ENCODE measurements at places on chromosomes 13 and 19.
A peak's percentile ranks its signal among the peaks of the same experiment; 100 is the strongest.

GRCh38 chr19:49802836-49803528 is 10.1 kb downstream of the FUZ start:
- DNase-seq, result no peak

DNA sequence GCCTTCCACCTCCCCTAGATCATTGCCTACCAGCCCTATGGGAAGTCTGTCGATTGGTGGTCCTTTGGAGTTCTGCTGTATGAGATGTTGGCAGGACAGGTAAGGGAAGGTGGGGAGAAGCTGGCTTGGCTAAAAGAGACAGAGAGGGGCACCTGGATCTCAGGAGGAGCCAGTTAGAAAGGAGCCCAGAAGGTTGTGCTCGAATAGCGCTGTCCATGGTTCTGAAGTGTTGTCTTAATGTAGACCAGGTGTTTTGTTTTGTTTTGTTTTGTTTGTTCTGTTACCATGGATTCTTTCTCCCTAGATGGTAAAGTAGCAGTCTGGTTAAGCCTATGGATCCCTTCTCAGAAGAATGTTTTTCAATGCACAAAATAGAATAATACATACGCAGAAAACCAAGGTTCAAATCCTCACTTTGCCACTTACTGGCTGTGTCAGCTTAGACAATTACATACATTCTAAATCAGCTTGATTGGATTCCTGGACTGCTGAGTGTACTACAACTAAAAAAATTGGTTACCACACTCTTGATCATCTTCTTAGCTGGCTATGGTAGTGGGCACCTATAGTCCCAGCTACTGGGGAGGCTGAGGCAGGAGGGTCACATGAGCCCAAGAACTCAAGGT is 5.9 kb upstream of the CACNG7 start:
- DNase-seq, result no peak

DNA sequence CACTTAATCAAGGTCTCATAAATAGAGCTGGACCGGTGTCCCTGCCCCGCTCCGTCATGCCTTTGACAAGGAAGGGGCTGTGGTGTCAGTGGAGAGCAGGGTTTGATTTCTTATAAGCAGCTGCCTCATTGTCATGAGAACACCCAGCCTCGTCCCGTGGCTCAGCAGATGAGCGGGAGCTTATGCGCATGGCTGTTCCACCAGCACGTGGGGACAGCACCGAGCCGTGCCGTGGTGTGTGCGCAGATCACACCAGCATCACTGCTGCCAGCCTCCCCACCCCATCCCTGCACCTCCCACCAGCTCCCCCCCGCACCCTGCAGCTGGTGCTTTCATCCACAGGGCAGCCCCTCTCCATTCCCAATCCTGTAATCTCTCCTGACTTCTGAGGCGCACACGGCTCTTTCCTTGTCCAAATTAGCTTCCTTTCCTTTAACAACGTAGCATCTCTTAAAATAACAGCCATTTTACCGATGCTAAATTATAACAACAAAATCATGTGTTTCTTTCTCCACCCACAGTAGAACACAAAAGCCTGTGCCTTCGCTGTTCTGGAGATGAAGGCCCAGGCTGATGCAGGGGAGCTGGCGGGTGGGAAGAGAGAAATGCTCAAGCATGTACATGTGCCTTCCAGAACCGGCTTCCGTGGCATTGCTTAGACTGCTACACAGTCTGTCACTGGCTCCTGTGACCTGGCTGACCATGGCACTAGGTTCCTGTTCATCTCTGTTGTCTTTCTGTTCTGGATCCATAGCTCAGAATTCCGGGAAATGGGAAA is 96.8 kb downstream of the RAB20 start:
- DNase-seq, result no peak

DNA sequence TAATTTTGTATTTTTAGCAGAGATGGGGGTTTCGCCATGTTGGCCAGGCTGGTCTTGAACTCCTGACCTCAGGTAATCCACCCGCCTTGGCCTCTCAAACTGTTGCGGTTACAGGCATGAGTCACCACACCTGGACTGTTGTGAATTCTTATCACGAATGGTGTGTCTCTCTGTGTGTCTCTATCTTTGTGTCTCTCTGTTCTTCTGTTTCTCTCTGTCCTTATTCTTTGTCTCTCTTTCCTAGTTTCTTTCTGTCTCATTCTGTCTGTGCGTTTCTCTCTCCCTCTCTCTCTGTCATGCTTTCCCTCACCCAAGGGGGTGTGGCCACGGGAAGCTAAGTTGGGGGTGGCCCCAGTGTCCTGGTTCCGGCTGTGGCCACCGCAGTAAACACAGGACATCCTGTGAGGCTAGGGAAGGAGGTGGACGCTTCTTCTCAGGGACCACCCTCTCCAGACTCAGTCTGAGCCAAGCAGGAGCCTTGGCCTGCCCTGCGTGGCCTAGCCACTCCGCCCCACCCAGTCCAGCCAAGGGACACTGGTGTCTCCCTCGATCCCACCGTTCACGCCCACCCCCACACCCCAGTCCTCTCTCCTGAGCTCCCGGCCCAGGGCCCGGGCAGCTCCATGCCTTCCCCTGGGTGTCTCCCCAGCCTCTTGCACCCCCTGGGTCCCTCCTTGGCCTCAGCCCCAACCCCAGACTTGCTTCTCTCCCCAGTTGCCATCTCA is 3.9 kb upstream of the PRX start:
- no peak for DNase-seq

DNA sequence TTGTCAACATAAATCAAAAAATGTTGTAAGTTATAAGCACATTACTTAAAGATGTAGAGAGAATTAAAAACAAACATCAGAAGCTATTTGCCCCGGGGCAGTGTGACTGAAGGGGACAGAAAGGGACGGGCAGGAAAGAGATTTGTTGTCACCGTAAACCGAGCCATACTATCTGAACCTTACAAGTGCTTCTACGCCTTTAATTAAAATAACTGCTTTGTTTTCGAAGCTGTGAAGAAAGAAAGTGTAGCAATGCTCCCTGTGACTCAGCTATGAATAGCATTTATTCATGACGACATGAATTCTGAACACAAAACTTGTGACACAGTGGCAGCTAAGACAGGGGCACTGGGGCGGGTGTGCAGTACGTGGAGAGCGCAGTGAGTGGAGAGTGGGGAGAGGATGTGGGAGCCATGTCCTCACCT is 30.0 kb downstream of the ZNF787 start:
- DNase-seq, result no peak

- no peak for DNase-seq
Observed at GRCh38 chr19:5717215-5717935, 2.6 kb downstream of the LONP1 start.

DNA sequence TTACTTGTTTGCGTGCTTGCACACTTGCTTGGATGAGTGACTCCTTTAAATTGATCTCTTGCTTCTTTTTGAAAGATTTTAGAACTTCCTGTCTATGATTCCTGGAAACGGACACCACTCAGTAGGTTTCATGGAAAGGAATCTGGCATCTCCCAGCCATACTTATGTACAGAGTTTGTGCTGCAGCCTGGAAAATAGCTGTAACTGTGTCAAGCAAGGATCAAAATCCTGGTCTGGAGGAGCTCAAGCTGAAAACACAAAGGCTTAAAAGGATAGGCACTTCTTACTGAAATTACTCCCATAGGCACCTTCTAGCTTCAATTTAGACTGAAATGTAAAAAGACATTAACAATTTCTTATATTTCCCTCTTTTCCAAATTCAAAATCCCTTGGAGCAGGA is 1.4 kb upstream of the FREM2 start:
- DNase-seq, result no peak

- DNase-seq, result no peak
Observed at GRCh38 chr13:28463481-28463880, 31.4 kb downstream of the FLT1 start.

GRCh38 chr13:92512852-92513251 is 713.8 kb upstream of the GPC6 start:
- no peak for DNase-seq

- DNase-seq, result no peak
Observed at GRCh38 chr19:41449865-41450178, 6.9 kb downstream of the ERICH4 start.

- DNase-seq, result peak; percentile 24
Observed at GRCh38 chr13:44211704-44212346, 161.8 kb upstream of the SERP2 start.

DNA sequence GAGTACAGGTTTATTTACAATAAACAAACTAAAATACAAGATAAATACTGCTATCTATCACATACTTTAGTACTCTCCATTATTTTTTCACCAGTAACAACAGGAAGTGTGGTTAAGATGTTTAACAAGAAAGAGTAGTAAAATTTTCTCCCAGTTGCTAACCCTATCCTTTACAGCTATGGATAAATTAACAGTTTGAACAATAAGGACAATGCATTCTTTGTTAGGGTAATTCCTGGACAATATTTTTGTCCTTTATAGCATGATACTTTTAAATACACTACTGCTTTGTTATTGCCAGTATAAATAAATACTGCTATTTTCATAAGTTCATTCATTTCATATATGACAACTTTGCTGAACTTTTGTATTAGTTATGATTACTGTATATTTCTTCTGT is 630.2 kb upstream of the ATXN8OS start:
- DNase-seq, result no peak

GRCh38 chr19:39502640-39503417 is 4.1 kb downstream of the DLL3 start:
- no peak for DNase-seq

GRCh38 chr13:29504691-29505090 is 90.8 kb downstream of the SLC7A1 start:
- DNase-seq, result no peak

GRCh38 chr19:37655689-37656371 is 565 bp upstream of the ZFP30 start:
- peak; percentile 68 for DNase-seq

DNA sequence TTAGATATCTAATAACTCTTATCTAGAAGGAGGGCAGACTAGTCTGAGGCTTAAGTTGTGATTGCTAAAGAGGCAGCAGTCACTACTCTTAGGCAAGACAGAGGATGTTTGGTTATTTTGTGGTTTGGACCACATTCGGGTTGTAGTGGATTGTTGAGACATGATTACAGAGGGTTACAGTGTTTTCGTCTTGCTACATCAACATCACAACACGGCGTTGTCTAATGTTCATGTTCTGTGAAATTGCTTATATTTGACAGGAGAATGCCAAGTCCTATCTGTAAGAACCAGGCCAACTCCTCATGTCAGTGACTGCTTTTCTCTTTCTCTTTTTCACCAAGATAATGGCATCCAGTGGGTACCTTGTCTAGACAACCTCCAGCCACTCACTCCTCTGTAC is 16.8 kb upstream of the TM9SF2 start:
- DNase-seq, result no peak

- DNase-seq, result no peak
Observed at GRCh38 chr19:31280287-31281006, 68.8 kb downstream of the TSHZ3 start.

DNA sequence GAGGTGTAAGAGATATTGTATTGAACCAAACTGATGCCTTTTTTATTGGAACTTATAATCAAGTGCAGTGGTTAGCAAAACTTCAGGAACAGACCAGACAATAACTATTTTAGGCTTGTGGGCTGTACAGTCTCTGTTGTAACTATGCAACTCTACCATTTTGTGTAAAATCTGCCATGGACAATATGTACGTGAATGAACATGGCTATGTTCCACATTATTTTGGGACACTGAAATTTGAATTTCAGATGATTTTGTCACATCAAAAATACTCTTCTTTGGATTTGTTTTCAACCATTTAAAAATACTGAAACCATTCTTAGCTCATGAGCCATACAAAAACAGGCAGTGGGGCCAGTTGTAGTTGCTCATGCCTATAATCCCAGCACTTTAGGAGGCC is 27.9 kb upstream of the PEG3 start:
- DNase-seq, result no peak

- no peak for DNase-seq
Observed at GRCh38 chr13:66765559-66765958, 464.6 kb downstream of the PCDH9 start.

DNA sequence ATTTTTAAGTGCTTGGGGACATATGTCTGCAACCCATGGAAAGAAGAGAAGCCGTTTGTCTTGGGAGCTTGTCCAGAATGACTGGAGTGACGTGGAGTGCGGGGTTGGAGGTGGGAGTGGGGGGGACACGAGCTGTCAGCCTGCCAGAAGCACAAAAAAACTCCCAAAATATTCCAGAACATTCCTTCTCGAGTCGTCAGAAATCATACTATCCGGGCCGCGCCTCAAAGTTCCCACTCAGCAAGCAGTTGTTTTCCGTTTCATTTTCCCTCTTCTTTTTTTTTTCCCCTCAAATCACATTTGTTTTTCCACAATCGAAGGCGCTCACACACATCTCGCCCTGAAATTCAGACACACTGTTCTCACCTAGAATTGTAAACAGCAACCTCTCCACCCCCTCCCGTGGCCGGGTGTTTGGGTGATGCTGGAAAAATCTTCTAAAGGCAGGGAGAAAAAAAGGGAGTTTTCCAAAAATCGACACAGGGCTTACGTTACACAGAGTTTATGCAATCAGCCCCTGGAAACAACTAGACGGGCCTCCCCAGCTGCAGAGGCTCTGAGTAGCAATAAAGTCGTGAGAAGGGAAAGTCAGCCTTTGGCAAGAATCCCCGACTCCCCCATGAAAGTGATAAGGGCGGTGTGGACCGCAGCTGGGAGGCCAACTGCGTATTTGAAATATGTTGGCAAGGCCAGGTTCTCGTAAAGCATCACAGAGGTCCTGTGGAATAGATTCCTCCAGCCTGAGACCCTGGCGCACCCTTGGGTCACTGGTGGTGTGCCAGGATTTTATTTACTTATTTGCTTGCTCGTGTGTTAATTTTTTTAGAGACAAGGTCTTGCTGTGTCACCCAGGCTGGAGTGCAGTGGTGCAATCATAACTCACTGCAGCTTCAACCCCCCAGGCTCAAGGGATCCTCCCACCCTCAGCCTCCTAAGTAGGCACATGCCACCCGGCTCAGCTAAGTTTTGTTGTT is 31.2 kb upstream of the KLF2 start:
- no peak for DNase-seq

DNA sequence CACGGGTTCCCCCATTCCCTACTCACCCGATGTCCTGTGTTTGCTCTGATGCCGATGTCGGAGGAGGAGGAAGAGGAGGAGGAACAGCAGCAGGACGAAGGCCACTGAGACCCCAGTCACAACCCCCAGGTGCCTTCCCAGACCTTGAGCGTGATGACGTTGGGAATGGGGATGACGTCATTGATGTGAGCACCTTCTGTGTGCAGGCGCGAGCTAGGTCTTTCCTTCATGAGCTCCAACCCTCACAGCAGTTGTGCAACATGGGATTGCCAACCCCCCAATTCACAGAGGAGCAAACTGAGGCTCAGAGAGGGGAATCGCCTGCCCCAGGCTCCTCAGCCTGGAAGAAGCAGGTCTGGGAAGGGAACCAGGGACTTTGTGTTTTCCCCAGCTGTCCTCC is 4.2 kb downstream of the LILRB5 start:
- no peak for DNase-seq

DNA sequence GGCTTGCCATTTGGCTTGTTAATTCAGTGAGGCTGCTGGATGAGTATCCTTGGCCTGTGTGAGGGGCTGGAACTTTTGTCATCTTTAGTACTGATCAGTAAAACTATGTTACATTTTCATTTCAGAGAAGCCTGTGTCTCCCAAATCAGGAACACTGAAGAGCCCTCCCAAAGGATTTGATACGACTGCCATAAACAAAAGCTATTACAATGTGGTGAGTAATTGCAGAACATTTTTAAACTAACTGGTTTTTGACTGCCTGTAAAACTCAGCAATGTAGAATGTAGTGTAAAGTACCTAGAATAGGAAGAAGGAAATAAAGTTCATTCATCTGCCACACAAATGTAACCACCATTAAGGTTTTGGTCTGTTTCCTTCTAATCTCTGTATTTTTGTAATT is 87.4 kb upstream of the TEX29 start:
- DNase-seq, result no peak

Measured in NCI-H2107 (cell line).